ENCODE measurements at places on chromosomes 11 and 22. TPM values are rescaled to one million over a fixed set of nuclear protein-coding genes. Genes with fewer than 3 reads are reported as not detected.

GRCh38 chr11:92790926-92791616 is 178.4 kb upstream of the MTNR1B start:
- no peak overlapping the region for H3K27ac ChIP-seq
- no peaks in the 10 kb centered on the region for H3K27me3 ChIP-seq
- H3K36me3 ChIP-seq, result no peaks in the 10 kb centered on the region
- no peak for DNase-seq
- H3K4me1 ChIP-seq, result no peaks in the 10 kb centered on the region

DNA sequence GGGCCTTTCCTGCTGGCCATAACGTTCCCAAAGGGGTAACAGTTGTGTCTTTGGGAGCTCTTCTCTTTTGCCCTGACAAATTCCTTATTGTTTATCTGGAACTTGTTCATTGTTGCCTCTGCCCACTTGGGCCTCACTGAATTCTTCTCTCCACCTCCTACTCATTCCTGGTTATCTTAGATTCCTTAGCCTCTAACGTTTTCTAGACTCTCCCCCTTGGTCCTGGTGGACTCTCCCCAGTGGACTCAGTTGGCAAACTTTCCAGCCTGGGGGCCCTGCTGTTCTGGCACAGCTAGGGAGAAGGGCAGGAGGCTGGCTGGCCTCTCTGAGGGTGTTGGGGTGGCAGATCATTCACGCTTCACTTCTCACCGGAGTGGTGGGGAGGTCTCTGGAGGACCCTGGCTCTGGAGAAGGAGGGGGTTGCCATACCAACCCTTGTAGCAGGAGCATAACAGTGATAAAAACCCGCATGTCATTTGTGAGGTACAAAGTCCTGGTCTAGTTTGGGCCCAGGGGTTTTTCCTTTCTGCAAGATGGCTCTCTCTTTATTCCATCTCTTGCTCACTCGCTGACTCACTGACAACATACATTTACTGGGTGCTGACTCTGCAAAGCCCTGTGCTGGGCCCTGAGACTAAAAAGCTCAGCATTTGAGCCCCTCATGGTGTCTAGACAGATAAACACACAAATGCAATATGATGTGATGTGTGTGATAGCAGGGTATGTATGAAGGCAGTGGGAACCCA is 39.7 kb downstream of the YWHAH start:
- H3K27me3 ChIP-seq, result no peaks in the 10 kb centered on the region
- DNase-seq, result no peak
- no peaks in the 10 kb centered on the region for H3K36me3 ChIP-seq
- H3K4me1 ChIP-seq, result no peaks in the 10 kb centered on the region
- no peak overlapping the region for H3K4me3 ChIP-seq

SLCO2B1 gene
- total RNA-seq, result 0.55 TPM

JHY gene
- 4.9 TPM for total RNA-seq

GRCh38 chr11:119509969-119510401 is 87.0 kb upstream of the THY1 start:
- no peaks in the 10 kb centered on the region for H3K27me3 ChIP-seq
- DNase-seq, result no peak
- no peaks in the 10 kb centered on the region for H3K4me1 ChIP-seq
- H3K4me3 ChIP-seq, result no peak overlapping the region
- H3K36me3 ChIP-seq, result no peaks in the 10 kb centered on the region

DEPDC7 gene
- 5.3 TPM for total RNA-seq

SLC16A8 gene
- total RNA-seq, result not detected

- H3K36me3 ChIP-seq, result no peaks in the 10 kb centered on the region
- no peak for DNase-seq
- H3K4me1 ChIP-seq, result no peaks in the 10 kb centered on the region
- no peak overlapping the region for H3K4me3 ChIP-seq
- H3K27ac ChIP-seq, result no peak overlapping the region
- no peaks in the 10 kb centered on the region for H3K27me3 ChIP-seq
Measured at GRCh38 chr11:63595296-63595695, 18.9 kb downstream of the PLAAT3 start.
